Adrenal gland (tissue), 19 donors: ENCODE measurements at places on chromosomes 4 and X. TPM values are rescaled to one million over a fixed set of nuclear protein-coding genes. Genes with fewer than 3 reads are reported as not detected.

GRCh38 chrX:24335871-24336270, 22.0 kb upstream of the SUPT20HL2 start:
- H3K36me3 ChIP-seq = no peaks in the 10 kb centered on the region
- H3K4me1 ChIP-seq = no peaks in the 10 kb centered on the region
- DNase-seq = no peak
- H3K27me3 ChIP-seq = peaks cover 19% of the 10 kb centered on the region
- H3K4me3 ChIP-seq = no peak overlapping the region

GRCh38 chr4:40299126-40299525, 36.0 kb upstream of the CHRNA9 start:
- H3K36me3 ChIP-seq = no peaks in the 10 kb centered on the region
- no peak overlapping the region for H3K4me3 ChIP-seq
- DNase-seq = no peak
- no peak overlapping the region for H3K27ac ChIP-seq
- no peaks in the 10 kb centered on the region for H3K4me1 ChIP-seq

GRCh38 chrX:132171478-132171877, 43.7 kb upstream of the FRMD7 start:
- H3K4me3 ChIP-seq = no peak overlapping the region
- H3K36me3 ChIP-seq = no peaks in the 10 kb centered on the region
- no peak for DNase-seq
- H3K4me1 ChIP-seq = no peaks in the 10 kb centered on the region
- H3K27me3 ChIP-seq = peaks cover 10% of the 10 kb centered on the region
- H3K27ac ChIP-seq = no peak overlapping the region

GRCh38 chr4:113673450-113673849, 88.1 kb downstream of the CAMK2D start:
- DNase-seq = no peak
- no peaks in the 10 kb centered on the region for H3K36me3 ChIP-seq
- no peaks in the 10 kb centered on the region for H3K27me3 ChIP-seq
- H3K4me3 ChIP-seq = no peak overlapping the region

GRCh38 chr4:79578606-79579005, 170.6 kb upstream of the GK2 start:
- no peak overlapping the region for H3K27ac ChIP-seq
- H3K4me3 ChIP-seq = no peak overlapping the region
- no peak for DNase-seq
- no peaks in the 10 kb centered on the region for H3K27me3 ChIP-seq
- no peaks in the 10 kb centered on the region for H3K36me3 ChIP-seq
- no peaks in the 10 kb centered on the region for H3K4me1 ChIP-seq

GRCh38 chr4:179307297-179308136, 1865.3 kb upstream of the AGA start:
- no peak for DNase-seq
- no peaks in the 10 kb centered on the region for H3K27me3 ChIP-seq
- no peak overlapping the region for H3K27ac ChIP-seq
- no peaks in the 10 kb centered on the region for H3K4me1 ChIP-seq

- H3K36me3 ChIP-seq = no peaks in the 10 kb centered on the region
- no peak overlapping the region for H3K27ac ChIP-seq
- no peak for DNase-seq
- H3K4me3 ChIP-seq = no peak overlapping the region
- no peaks in the 10 kb centered on the region for H3K27me3 ChIP-seq
- no peaks in the 10 kb centered on the region for H3K4me1 ChIP-seq
Measured at GRCh38 chrX:134898440-134898839, 92.4 kb upstream of the SMIM10 start.

GRCh38 chr4:89197920-89198319, 86.6 kb downstream of the TIGD2 start:
- no peaks in the 10 kb centered on the region for H3K4me1 ChIP-seq
- H3K36me3 ChIP-seq = no peaks in the 10 kb centered on the region
- no peak for DNase-seq
- H3K27me3 ChIP-seq = no peaks in the 10 kb centered on the region
- no peak overlapping the region for H3K4me3 ChIP-seq

DNA sequence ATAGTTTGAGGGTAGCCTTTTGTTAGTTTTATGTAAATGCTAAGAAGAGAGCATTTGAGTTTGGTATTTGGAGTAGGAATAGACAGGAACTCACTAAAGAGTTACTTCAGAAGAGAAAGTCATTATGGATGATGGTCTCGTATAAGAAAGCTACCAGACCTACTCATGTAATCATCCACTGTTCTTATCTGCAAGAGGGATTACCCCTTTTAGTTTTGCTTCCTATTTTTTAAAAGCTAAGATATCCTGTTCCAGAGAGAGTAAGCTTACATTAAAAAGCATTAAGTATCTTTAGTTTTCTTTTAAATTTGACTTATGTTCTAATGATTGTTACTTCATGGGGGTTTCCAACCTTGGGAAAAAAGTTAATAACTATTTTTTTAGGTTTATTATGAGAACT, 12.5 kb upstream of the ART3 start:
- no peaks in the 10 kb centered on the region for H3K4me1 ChIP-seq
- no peaks in the 10 kb centered on the region for H3K27me3 ChIP-seq
- H3K4me3 ChIP-seq = no peak overlapping the region

- no peak for DNase-seq
- H3K27me3 ChIP-seq = peaks cover 8% of the 10 kb centered on the region
- no peaks in the 10 kb centered on the region for H3K4me1 ChIP-seq
- H3K4me3 ChIP-seq = no peak overlapping the region
Measured at GRCh38 chrX:40853816-40854123, 118.4 kb upstream of the MED14 start.

DNA sequence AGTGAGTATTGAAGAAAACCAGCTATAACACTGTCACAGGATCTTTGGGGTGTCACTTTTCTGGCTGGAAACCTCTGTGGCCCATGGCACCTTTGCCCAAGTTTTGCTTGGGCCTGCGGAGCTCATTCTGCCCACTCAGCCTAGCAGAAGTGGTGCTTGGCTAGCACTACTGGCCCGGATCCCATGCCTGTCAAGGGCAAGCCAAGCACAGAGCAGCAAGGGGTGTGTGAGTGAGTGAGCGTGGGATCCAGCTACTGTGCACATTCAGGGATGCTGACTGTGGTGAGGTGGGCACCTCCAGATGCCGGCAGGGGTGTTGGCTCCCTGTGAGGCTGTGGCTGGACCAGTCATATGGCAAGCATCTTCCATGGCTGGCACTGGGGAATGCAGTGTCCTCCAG, 55.4 kb upstream of the RASGEF1B start:
- H3K36me3 ChIP-seq = no peaks in the 10 kb centered on the region
- H3K27ac ChIP-seq = no peak overlapping the region
- no peaks in the 10 kb centered on the region for H3K4me1 ChIP-seq
- no peak overlapping the region for H3K4me3 ChIP-seq
- H3K27me3 ChIP-seq = no peaks in the 10 kb centered on the region

GRCh38 chr4:118224243-118224829, 128.5 kb downstream of the PRSS12 start:
- no peak for DNase-seq
- no peak overlapping the region for H3K4me3 ChIP-seq
- H3K36me3 ChIP-seq = no peaks in the 10 kb centered on the region

DNA sequence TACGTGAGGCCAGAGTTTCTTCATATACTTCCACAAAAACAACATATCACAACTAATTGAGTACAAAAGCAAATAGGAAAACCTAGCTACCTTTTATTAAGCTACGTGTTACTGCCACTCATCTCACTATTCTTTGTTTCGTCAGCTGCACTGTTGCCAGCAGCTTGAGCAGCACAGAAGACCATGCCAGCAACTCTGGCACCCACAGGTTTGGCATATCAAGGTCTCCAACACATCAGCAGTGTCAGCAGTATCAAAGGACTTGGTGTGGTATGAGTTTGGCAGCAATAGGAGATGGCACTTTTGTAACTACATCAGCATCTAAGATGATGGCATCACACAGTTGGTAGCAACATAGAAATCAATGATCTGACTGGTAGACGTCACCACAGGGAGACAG, 30.7 kb downstream of the CDKL2 start:
- H3K36me3 ChIP-seq = no peaks in the 10 kb centered on the region
- no peak for DNase-seq
- H3K4me1 ChIP-seq = no peaks in the 10 kb centered on the region
- no peak overlapping the region for H3K4me3 ChIP-seq

GRCh38 chr4:8846046-8846720, 25.5 kb downstream of the HMX1 start:
- no peak overlapping the region for H3K27ac ChIP-seq
- no peaks in the 10 kb centered on the region for H3K4me1 ChIP-seq
- no peak overlapping the region for H3K4me3 ChIP-seq

DNA sequence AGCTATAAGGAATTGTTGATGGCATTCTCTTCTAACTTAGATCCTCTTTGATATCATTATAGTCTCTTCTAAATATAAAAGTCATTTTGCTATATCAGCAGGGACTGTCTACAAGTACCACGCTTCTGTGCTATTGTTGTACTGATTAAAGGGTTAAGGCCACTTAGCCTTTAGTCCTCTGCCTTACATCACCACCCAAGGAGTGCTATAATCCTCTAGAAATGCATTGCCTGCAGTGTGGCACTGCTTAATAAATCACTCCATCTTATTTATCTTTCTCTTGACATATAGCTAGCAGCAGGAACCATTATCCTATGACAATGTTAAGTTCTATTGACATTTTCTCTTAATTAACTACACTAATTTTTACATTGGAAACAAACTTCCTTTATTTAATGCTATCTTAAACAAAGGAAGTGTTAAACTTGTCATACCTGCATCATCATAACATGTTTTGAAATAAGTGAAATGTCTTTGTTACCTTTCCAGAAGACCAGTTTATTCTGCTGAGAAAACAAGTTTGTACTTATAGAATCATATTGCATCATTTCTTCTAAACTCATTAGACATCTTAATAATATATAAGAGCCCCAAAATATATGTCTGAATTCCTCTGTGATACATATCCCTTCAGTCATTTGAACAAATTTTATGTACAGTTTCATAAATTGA, 360.9 kb upstream of the ATOH1 start:
- H3K27me3 ChIP-seq = no peaks in the 10 kb centered on the region
- H3K27ac ChIP-seq = no peak overlapping the region
- no peak for DNase-seq
- H3K36me3 ChIP-seq = no peaks in the 10 kb centered on the region

DNA sequence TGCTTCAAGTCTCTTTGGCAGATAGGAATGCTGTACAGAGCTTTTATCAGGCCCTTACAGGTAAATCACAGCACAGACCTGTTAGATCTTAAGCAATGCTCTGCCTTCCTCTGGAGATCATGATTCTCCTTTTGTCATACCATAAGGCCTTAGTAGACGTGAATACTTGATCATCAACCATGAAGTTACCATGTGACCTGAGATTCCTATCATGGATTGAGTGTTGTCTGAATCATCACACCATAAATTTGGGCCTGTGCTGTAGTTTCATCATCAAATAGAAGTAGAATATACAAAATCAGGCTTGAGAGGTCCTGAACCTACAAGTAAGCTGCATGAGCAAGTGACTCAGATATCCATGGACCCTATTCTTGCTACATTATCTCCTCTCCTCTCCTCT, 466.8 kb upstream of the INTU start:
- H3K27me3 ChIP-seq = no peaks in the 10 kb centered on the region
- DNase-seq = no peak
- no peak overlapping the region for H3K4me3 ChIP-seq

DNA sequence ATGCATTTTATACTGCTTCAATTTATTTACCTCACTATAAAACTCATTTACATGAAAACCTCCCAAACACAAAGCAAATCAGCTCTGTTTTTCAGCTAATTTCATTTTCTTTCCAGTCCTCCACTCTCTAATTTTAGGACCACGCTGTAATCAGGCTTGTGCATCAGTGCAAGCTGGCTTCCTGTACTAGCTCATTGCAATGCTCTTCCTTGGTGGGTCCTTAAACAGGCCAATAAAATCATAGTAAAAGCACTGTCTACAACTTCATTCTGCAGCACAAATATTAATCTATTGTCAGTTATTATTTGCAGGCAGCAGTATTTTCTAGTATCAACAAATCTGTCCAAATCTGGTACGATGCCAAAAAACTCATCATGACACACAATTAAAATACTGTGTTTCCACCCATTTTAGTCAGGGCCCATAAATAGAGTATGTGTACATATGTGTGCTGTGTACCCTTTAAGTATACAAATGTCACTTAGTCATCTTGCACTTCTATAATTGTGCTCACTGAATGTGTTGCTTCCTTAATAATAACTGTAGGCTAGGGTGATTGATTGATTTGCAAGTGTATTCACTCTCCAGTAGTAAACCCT, 178.2 kb upstream of the HCCS start:
- DNase-seq = no peak
- H3K36me3 ChIP-seq = no peaks in the 10 kb centered on the region
- H3K27ac ChIP-seq = no peak overlapping the region
- H3K4me1 ChIP-seq = no peaks in the 10 kb centered on the region
- H3K4me3 ChIP-seq = no peak overlapping the region

- no peaks in the 10 kb centered on the region for H3K4me1 ChIP-seq
- no peaks in the 10 kb centered on the region for H3K36me3 ChIP-seq
- no peaks in the 10 kb centered on the region for H3K27me3 ChIP-seq
- H3K4me3 ChIP-seq = no peak overlapping the region
Measured at GRCh38 chr4:180828455-180829018, 1414.7 kb upstream of the TENM3 start.

DNA sequence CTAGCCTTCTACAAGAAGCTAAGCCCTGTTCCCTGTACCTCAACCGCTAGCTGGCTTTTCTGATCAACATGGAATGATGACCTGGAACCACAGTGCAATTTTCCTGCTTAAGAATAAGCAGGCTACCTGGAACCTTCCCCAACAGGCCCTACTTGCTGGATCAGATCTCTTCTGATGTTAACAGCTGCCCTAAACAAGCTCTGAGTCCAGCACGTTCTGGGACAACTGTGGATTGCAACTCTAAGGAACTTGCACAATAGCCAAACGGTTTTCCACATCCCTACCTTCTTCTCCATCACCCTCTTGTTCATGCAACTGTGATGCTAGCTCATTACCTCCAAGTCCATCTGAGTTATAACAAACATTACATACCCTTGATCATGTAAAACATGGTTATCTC, 19.8 kb downstream of the ATP8A1 start:
- no peak overlapping the region for H3K27ac ChIP-seq
- no peak overlapping the region for H3K4me3 ChIP-seq
- no peak for DNase-seq
- H3K4me1 ChIP-seq = no peaks in the 10 kb centered on the region

DNA sequence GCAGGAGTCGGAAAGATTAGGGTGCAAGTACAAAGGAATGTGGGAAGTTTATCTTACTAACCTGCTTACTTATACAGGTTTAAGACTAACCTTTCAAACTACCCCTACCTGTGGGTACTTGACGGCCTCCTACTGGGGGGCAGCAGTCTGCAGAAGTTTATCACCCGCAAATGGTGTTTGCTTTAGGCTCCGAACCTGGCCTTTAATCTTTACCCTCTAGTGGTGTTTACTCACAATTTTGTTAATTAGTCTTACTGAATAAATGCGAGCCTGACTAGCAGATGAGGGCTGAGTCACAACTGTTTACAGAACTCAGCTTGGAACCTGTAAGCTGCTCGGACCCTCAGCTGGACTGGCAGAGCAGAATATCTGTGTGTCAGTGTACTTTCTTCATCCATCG, 204.2 kb upstream of the GPRIN3 start:
- H3K27ac ChIP-seq = no peak overlapping the region
- no peak overlapping the region for H3K4me3 ChIP-seq
- no peak for DNase-seq
- no peaks in the 10 kb centered on the region for H3K4me1 ChIP-seq

- no peaks in the 10 kb centered on the region for H3K36me3 ChIP-seq
- H3K4me3 ChIP-seq = no peak overlapping the region
- no peak overlapping the region for H3K27ac ChIP-seq
- peaks cover 45% of the 10 kb centered on the region for H3K27me3 ChIP-seq
- no peaks in the 10 kb centered on the region for H3K4me1 ChIP-seq
Measured at GRCh38 chrX:45801554-45801953, 600.9 kb upstream of the DIPK2B start.

RWDD4 gene
- polyA plus RNA-seq = 57.6 TPM

SMIM31 gene
- not detected for polyA plus RNA-seq

PASD1 gene
- polyA plus RNA-seq = not detected

SMARCA1 gene
- 117 TPM for polyA plus RNA-seq

SLC16A2 gene
- polyA plus RNA-seq = 13.4 TPM

TMSB15C gene
- 0.30 TPM for polyA plus RNA-seq

CFP gene
- polyA plus RNA-seq = 10.5 TPM

POU4F2 gene
- polyA plus RNA-seq = not detected

CHST7 gene
- polyA plus RNA-seq = 2.2 TPM
